Smooth muscle cell of trachea (primary cell): ENCODE measurements at places on chromosomes 1 and 21. TPM values are rescaled to one million over a fixed set of nuclear protein-coding genes. Genes with fewer than 3 reads are reported as not detected.

Gene OR2T11
- total RNA-seq, result not detected in 2 replicates

Gene SPATA21
- 0.17 TPM in 1 of 2 replicates, not detected in the other for total RNA-seq

Gene GCSAML
- total RNA-seq, result not detected in 2 replicates

Gene RAB3B
- 29.5 and 33.7 TPM in 2 replicates for total RNA-seq

Gene CFAP298
- total RNA-seq, result 18.0 and 28.1 TPM in 2 replicates

Gene ETV3L
- not detected in 2 replicates for total RNA-seq

Gene JAK1
- total RNA-seq, result 196 and 247 TPM in 2 replicates

Gene BARHL2
- total RNA-seq, result not detected in 2 replicates

Gene OR2M3
- not detected in 2 replicates for total RNA-seq
